RCC 7860 (cell line): ENCODE measurements at places on chromosomes 3 and 15.

DNA sequence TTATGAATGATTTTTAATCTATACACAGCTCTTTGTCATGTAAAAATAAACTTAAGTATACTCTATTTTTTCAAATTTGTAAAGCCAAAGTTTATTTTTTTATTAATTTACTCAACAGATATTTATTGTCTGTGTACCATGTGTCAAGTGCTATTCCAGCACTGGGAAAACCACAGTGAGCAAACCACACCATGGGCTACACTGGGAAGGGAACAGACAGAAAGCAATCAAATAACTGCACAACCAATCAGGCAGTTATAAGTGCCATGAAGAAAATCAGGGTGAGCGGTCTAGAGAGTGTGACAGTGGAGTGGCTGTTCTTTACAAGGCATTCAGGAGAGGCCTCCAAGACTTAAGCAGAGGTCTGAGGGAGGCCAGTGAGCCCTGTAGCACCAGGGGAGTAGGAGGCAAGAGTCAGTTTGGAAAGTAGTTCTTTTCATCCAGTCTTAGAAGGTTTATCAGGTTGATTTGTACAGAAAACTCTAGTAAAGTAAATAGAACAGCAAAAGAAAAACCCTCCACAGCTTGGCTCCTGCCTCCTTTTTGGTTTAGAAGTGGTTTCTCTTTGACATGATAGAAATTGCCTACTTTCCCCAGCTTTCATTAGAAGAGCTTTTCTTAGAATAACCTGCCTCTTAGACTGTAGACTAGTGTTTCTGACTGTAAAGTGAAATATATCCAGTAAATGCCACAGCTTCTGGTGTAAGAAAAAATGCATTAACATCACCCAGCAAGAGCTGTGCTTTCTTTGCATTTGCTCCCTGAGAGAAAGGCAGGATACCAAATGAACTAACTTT lies 13.7 kb downstream of the EIF2AK4 start:
- DNase-seq, result no peak

DNA sequence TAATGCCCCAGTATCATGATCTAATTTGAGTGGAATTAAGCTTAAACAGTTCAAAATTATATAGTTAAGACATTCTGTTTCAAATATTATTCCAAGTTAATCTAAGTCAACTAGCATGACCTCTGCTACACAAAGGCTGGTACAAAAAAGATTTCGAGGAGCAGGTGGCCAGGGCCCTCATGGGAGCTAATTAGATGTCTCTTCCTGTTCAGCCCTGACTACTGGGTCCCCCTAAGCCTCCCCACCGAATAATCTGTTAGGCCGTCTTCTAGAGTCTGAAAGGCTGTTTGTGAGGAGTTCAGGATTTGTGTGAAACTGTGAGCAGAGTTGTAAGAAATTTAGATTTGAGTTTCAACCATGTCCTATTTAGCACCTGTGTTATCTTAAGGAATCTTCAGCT lies 75.4 kb downstream of the PPM1L start:
- DNase-seq, result no peak

- DNase-seq, result no peak
These were observed 56.9 kb downstream of the ABTB1 start for GRCh38 chr3:127729556-127730056.

DNA sequence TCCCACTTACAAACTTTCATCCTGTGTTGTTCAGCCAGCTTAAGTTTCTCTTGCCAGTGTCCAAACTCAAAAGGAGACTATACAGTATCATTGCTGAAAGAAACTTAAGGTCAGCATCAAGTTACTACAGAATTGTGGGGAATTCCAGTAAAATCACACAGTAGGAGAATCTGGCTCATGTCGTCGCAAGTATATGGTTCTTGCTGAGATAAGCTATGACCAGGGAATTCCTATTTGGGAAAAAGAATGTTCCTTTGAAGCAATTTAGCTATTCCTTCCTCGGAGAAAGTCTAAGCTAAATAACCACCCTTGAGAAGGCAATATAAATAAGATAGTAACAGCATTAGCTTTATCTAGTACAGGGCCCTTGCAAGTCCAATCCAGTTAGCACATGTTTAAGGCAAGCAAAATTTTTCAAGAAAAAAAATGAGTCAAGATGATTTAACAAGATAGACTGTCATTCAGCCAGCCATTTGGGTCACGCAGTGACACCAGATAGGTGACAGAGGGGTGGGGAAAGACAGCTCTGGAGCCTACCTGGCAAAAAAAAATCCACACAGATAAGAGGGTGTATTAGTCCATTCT lies 78.2 kb upstream of the THBS1 start:
- DNase-seq, result no peak

GRCh38 chr15:73909651-73910050 lies 16.6 kb upstream of the LOXL1 start:
- DNase-seq, result no peak

DNA sequence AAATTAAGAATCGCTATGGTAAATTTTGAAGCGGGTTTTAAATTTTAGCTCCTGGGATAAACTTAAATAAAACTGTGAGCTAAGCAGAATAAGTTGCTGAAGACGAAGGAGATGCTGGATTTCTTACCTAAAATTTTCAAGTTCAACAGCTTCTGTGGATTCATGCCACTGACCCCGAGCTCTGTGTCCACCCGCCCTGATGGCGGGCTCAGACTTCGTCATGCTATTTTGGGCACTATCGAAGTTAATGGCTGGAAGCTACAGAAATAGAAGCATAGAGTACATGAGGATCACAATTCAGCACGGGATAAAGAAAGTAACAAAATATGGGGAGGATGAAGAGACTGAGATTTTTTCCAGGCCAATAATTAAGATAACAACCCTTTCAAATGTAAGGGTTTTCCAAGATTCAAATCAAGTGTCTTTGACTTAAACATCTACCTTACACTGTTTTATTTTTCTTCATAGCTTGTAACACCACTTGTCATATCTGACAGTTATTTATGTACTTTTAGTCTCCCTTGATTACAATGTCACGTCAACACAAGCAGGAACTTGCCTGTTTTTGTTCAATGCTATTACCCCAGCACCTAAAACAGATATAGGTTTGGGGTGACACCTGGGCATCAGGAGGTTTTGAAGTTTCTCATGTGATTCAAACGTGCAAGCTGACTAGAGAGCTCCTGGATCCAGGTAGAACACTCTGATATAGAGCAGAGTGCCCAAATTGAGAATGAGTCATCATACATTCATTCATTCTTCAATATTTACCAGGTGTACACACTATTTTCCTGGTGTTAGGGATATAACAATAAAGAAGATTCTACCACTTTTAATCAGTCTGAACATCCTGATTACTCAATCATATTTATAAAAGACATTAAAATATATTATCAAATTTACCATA lies 23.0 kb downstream of the NEK10 start:
- DNase-seq, result no peak

DNA sequence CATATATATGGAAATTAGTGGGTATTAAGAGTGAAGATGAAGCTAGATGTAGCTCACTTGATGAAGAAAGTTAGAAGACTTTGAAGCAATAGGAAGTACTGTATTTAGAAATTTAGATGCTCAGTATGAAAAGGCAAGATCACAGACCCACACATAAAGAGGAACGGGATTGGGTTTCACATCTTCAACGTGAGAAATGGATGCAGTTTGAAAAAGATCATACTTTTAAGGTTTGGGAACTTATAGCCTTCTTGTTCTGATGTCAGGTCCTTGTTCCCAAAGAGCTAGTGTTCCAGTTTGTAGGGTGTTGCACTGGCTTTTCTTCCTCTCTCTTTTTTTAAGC lies 16.7 kb downstream of the AP3S2 start:
- no peak for DNase-seq

DNA sequence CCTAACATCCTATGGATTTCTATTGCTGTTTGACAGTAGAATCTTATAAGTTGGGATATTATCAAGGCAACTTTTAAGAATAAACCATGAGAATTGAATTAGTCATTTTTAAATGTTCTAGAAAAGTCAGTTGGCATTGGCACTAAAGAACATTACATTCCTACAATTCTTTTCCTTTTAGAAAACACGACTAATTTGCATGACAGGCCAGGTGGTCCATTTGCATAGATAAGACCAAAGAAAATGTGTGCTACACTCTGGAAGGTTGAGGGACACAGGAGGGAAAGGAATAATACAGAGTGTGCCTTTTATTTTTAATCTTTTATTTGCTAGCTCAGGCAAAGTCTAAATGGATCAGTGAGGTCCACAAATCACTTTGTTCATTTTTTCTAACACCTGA lies 962.3 kb downstream of the EPHA3 start:
- no peak for DNase-seq

DNA sequence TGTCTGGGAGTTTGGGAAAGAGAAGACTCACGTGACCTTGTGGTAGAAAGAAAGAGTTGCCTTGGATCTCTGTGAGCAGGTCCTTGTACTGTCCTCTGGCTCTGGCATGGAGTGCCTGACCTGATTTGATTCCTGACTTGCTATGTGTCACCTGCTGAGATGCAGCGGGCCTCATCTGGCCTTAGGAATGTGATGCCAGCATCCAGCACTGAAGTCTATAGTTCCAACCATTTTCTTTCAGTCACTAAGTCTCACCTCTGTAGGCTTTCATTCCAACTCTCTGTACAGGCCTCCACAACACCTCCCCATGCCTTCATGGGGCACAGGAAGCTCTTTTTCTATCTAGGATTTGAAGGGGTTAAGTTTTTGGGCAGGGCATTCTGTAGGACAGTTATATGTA lies 12.1 kb upstream of the OXSR1 start:
- DNase-seq, result no peak

DNA sequence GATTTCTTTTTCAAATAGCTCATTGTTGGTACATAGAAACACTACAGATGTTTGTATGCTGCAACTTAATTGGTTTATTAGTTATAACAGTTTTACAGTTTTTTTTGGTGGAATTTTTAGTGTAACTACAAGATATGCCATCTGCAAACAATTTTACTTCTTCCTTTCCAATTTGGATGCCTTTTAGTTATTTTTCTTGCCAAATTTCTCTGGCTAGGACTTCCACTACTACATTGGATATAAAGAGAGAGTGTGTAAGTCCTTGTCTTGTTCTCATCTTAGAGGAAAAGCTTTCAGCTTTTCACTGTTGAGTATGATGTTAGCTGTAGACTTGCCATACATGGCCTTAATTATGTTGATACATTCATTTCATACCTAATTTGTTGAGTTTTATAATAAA lies 143.6 kb upstream of the EOMES start:
- no peak for DNase-seq

- DNase-seq, result peak; percentile 58
These were observed 319.4 kb upstream of the STAC start for GRCh38 chr3:36060950-36061349.

DNA sequence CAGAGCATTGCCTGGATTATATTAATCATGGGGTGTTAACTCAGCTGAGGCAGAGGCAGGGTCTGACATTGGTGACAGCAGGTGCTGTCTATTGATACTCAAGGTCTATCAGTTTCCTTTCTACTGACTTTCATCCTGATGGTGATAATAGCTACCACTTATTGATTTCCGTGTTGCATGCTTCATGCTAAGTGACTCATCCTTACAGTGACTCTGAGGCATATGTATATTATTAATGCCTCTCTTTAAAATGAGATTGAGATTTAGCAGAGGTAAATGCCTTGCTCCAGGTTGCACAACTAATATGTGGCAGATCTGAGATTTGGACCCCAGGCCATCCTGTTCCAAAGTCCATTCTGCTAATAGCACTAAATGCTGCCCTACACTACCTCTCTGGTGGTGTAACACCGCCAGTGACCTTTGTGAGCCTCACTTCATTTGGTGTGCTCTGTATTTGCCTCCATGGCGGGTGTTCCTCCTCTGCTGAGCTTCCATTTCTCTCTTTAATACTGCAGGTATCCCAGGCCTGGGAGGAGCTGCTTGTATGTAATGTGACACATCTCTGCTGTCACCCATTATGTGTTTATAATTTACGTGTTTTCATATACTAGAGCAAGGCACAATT lies 50.4 kb downstream of the GPR171 start:
- DNase-seq, result no peak

- no peak for DNase-seq
These were observed 206.8 kb upstream of the TPM1 start for GRCh38 chr15:62835762-62836161.

GRCh38 chr3:23389686-23390085 lies 186.6 kb downstream of the UBE2E2 start:
- no peak for DNase-seq

GRCh38 chr3:98445949-98446406 lies 17.0 kb upstream of the OR5K1 start:
- no peak for DNase-seq

GRCh38 chr3:60461267-60461666 lies 790.0 kb downstream of the FHIT start:
- DNase-seq, result no peak

GRCh38 chr3:156723182-156723619 lies 48.8 kb downstream of the TIPARP start:
- no peak for DNase-seq

GRCh38 chr15:100863796-100864267 lies 15.8 kb upstream of the ALDH1A3 start:
- DNase-seq, result no peak

GRCh38 chr3:111326144-111326995 lies 215.6 kb upstream of the CD96 start:
- peak; percentile 5 for DNase-seq

- no peak for DNase-seq
These were observed 2.5 kb downstream of the THSD4 start for GRCh38 chr15:71117714-71118305.

DNA sequence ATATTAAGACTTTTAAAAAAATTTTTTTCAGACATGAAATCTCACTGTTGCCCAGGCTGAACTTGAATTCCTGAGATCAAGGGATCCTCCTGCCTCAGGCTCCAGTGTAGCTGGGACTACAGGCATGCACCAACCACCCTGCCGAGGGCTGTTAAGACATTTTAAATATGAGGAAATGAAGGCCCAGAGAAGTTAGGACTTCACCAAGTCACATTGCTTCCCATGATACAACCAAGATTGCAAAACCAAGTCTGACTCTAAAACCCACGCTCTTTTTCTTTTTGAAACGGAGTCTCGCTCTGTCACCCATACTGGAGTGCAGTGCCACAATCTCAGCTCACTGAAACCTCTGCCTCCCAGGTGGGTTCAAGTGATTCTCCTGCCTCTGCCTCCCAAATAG lies 28.0 kb downstream of the PTPN9 start:
- DNase-seq, result no peak

DNA sequence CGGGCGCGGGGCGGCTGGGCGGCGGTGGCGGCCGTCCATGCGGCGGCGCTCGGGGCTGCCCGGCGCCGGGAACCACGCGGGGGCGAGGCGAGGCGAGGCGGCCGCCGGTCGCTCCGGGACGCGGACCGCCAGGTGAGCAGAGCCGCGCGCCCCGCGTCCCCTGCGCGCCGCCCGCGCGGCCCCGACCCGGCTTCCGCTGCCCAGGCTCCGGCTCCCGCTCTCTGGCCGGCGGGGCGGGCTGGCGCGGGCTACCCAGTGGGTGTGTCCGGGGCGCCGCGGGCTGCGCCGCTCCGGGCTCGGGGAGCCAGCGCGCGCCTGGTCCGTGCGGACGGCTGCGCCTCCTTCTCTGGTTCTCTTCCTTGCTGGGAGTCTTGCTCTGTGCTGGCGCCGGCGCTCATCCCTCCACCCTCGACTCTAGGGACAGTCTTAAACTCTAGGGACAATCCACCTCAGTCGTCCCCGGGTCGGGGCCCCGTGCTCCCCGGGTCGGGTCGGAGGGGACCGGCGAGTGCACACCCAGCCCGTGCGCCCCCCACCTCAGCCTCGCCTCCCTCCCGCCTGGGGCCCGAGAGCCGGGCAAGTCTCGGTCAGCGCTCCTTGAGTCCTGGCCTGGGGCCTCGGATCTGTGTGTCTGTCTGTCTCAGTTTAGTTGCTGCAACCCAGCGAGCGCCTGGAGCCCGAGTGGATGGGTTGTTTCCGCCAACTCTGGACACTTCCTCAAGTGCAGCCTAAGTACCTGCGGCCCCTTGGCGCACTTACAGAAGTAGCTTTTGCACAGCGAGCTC lies 488 bp downstream of the THSD4 start:
- no peak for DNase-seq
